Tibial nerve (tissue), 4 donors: ENCODE measurements at places on chromosomes 4 and X. TPM values are rescaled to one million over a fixed set of nuclear protein-coding genes. Genes with fewer than 3 reads are reported as not detected.

SGCB gene
- total RNA-seq = 47.7 TPM

- H3K4me1 ChIP-seq = no peaks in the 10 kb centered on the region
- DNase-seq = no peak
- H3K27me3 ChIP-seq = peaks cover 12% of the 10 kb centered on the region
These were observed 8.8 kb downstream of the NHSL2 start for GRCh38 chrX:71919431-71919830.

RBMXL3 gene
- not detected for total RNA-seq

GRCh38 chrX:129736491-129736890 lies 2.3 kb upstream of the XPNPEP2 start:
- H3K4me1 ChIP-seq = no peaks in the 10 kb centered on the region
- H3K27ac ChIP-seq = no peak overlapping the region
- no peak overlapping the region for H3K4me3 ChIP-seq
- H3K27me3 ChIP-seq = peaks cover 5% of the 10 kb centered on the region
- H3K36me3 ChIP-seq = no peaks in the 10 kb centered on the region

DNA sequence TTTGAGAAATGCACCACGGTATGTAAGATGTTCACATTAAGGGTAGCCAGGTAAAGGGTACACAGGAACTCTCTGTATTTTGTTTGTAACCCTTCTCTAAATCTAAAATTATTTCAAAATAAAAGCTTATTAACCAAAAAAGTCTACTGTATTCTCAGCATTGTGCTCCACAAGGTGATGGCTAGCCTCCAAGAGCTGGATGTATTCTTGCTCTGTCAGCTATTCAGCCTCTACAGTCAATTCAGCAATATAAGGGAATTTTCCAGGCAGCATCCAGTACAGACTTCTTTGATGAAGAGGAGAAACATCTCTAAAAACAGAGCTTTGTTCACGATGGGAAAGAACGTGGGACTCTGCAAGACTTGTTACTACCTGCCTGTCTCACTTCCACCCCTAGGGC lies 63.5 kb upstream of the MAOA start:
- peaks cover 6% of the 10 kb centered on the region for H3K4me1 ChIP-seq
- no peak overlapping the region for H3K4me3 ChIP-seq
- no peaks in the 10 kb centered on the region for H3K36me3 ChIP-seq
- DNase-seq = no peak
- H3K27me3 ChIP-seq = no peaks in the 10 kb centered on the region
- no peak overlapping the region for H3K27ac ChIP-seq

IRAK1 gene
- 127 TPM for total RNA-seq

GRCh38 chr4:123017636-123018395 lies 95.4 kb upstream of the NUDT6 start:
- H3K36me3 ChIP-seq = peaks cover 3% of the 10 kb centered on the region
- no peak overlapping the region for H3K27ac ChIP-seq
- H3K27me3 ChIP-seq = no peaks in the 10 kb centered on the region
- no peak for DNase-seq

DNA sequence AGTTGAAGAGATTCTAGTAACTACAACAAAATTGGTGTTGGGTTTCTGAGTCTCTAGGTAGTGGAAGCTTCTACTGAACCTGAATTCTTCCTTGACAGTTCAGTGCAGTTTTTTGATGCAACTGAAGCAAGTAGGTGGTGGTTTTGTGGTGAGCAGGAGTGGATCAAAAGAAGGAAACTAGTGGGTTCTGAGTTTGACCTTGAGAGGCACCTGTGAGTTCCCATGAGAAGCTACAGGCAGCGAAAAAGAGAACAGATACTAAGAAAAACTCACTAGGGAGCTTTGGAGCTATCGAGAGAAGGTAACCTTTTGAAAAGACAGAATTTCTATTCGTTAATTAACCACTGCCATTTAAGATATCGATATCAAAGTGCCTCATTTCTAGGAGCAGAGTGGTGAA lies 145.2 kb downstream of the PDHA2 start:
- no peaks in the 10 kb centered on the region for H3K4me1 ChIP-seq
- H3K27me3 ChIP-seq = no peaks in the 10 kb centered on the region
- H3K27ac ChIP-seq = no peak overlapping the region
- H3K36me3 ChIP-seq = no peaks in the 10 kb centered on the region
- H3K4me3 ChIP-seq = no peak overlapping the region

DNA sequence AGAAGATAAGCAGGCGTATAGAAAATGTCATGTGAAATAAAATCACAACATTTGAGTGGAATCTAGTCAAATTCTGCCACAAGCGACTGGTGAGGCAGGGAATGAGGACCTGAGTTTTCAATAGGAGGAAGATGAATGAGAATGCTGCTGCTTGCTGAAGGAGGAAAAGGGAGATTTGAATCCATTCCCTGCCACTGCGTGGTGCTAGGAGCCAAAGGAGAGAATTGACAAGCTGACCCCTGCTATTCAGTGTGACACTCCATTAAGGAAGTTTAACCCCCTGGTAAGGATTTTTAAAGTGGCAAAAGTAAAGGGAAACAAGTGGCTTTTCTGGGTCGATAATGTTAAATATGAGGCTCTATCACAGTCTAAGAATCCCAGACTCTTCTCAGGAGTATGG lies 314.0 kb downstream of the NAF1 start:
- H3K4me1 ChIP-seq = no peaks in the 10 kb centered on the region
- no peak overlapping the region for H3K4me3 ChIP-seq
- no peaks in the 10 kb centered on the region for H3K27me3 ChIP-seq
- no peak for DNase-seq
- H3K27ac ChIP-seq = no peak overlapping the region
- H3K36me3 ChIP-seq = no peaks in the 10 kb centered on the region
